ENCODE measurements at places on chromosomes 3 and 15. TPM values are rescaled to one million over a fixed set of nuclear protein-coding genes. Genes with fewer than 3 reads are reported as not detected.

The CKMT1A gene
- polyA plus RNA-seq, result 0.22 TPM

DNA sequence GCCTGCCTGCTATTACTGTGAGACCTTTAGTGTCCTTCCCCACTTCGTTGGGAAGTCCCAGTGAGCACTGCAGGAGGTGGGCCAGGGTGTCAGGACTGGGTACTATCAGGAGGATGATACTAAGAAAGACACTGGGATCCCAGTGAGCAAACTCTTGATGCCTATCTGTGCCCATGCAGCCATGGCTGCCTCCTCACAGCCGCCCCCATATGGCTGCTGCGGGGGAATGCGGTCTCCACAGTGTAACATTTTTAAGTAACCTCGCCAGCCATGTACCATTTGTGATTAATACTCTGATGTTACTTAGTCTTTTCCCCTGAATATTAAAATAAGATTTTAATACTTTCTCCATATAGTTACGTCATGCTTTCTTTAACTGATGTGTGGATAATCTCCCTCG is 312.2 kb downstream of the RYR3 start:
- H3K27ac ChIP-seq, result no peak overlapping the region
- DNase-seq, result no peak
- H3K4me1 ChIP-seq, result no peaks in the 10 kb centered on the region
- no peak overlapping the region for H3K4me3 ChIP-seq
- H3K27me3 ChIP-seq, result no peaks in the 10 kb centered on the region

The TERC gene
- 0.20 TPM for polyA plus RNA-seq

- H3K4me1 ChIP-seq, result no peaks in the 10 kb centered on the region
- H3K27me3 ChIP-seq, result no peaks in the 10 kb centered on the region
- peaks cover 59% of the 10 kb centered on the region for H3K36me3 ChIP-seq
- no peak overlapping the region for H3K27ac ChIP-seq
- no peak for DNase-seq
Observed at GRCh38 chr3:69300296-69300695, 85.6 kb downstream of the FRMD4B start.

DNA sequence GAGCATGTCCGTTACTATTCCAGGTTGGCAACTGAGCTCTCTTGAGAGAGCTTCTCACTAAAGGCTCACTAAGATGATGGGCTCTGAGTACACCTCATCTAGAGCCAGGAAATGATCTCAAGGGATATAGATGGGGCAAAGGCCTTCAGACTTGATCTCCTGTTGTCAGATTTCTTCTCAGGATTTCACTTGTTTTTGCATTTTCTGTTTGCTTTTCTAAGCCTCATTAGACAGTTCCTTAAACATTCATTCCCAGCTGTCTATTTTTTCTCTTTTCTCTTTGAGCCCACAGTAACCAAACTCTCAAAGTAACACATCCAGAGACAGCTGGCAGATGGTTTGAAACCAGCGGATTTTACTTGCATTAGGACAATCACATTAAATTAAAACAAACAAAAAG is 28.4 kb upstream of the ARL8B start:
- no peaks in the 10 kb centered on the region for H3K36me3 ChIP-seq
- no peak overlapping the region for H3K4me3 ChIP-seq
- H3K4me1 ChIP-seq, result peaks cover 14% of the 10 kb centered on the region
- H3K27me3 ChIP-seq, result peaks cover 12% of the 10 kb centered on the region
- H3K27ac ChIP-seq, result no peak overlapping the region

The AADACL2 gene
- not detected for polyA plus RNA-seq

GRCh38 chr15:37880009-37880834 is 54.2 kb upstream of the TMCO5A start:
- H3K27me3 ChIP-seq, result no peaks in the 10 kb centered on the region
- H3K27ac ChIP-seq, result no peak overlapping the region
- H3K4me3 ChIP-seq, result no peak overlapping the region
- no peak for DNase-seq
- no peaks in the 10 kb centered on the region for H3K4me1 ChIP-seq

The CPLX3 gene
- polyA plus RNA-seq, result 14.6 TPM

DNA sequence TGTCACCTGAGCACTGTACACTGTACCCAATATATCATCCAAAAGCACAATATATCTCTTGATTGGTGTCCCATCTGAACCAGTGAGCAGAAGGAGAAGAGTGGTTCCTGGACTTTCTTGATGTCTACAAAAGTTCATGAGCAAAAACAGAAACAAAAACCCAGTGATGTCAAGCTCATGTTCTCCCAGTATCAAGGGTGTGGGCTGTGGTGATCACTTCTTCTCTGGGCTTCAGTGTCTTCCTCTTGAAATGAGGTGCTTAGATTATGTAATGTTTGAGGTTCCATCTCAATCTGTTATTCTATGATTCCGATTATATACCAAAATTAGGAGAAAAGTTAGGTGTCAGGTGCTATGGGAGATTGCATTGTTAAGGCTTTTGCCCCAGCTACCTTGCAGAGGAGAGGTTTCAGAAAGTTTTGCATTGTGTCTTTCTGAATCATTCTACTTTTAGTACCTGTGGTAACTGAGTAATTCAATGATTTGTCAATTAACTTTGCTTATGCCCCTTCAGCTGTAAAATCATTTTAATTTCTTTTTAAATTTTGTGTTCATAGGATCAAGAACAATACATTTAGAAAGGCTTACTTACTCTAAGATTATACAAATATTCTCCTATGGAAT is 122.0 kb upstream of the EOMES start:
- H3K36me3 ChIP-seq, result no peaks in the 10 kb centered on the region
- H3K4me3 ChIP-seq, result no peak overlapping the region
- no peak overlapping the region for H3K27ac ChIP-seq

GRCh38 chr3:175977968-175978752 is 1119.0 kb downstream of the NAALADL2 start:
- H3K36me3 ChIP-seq, result no peaks in the 10 kb centered on the region
- H3K4me1 ChIP-seq, result no peaks in the 10 kb centered on the region
- DNase-seq, result no peak
- H3K27ac ChIP-seq, result no peak overlapping the region

The CFAP20DC gene
- 0.14 TPM for polyA plus RNA-seq

DNA sequence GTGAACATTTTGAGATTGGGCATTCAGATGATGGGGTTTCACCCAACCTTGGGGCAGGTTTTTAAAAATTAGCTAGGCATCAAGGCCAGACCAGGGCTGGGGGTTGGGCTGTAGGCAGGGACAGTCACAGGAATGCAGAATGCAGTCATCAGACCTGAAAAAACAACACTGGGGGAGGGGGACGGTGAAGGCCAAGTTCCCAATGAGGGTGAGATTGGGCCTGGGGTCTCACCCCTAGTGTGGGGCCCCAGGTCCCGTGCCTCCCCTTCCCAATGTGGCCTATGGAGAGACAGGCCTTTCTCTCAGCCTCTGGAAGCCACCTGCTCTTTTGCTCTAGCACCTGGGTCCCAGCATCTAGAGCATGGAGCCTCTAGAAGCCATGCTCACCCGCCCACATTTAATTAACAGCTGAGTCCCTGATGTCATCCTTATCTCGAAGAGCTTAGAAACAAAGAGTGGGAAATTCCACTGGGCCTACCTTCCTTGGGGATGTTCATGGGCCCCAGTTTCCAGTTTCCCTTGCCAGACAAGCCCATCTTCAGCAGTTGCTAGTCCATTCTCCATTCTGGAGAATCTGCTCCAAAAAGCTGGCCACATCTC is 6.1 kb downstream of the RHO start:
- peaks cover 7% of the 10 kb centered on the region for H3K4me1 ChIP-seq
- no peak overlapping the region for H3K27ac ChIP-seq
- H3K36me3 ChIP-seq, result no peaks in the 10 kb centered on the region
- no peak for DNase-seq
- H3K27me3 ChIP-seq, result no peaks in the 10 kb centered on the region
- no peak overlapping the region for H3K4me3 ChIP-seq

The SLC2A2 gene
- polyA plus RNA-seq, result not detected

Measured in heart right ventricle (tissue), 16 donors.